Naive B cell (primary cell): ENCODE measurements at places on chromosomes 3 and 15.
A peak's percentile ranks its signal among the peaks of the same experiment; 100 is the strongest.

GRCh38 chr3:112333002-112333380 is at the start of gene CD200:
Gene CD200 (plus strand): TSS chr3:112333156. CDS start chr3:112333213, 57 bp downstream.
- no peaks in the 10 kb centered on the region for H3K27me3 ChIP-seq
- peak; percentile 47 for DNase-seq

- H3K4me3 ChIP-seq = no peak overlapping the region
- no peak overlapping the region for H3K27ac ChIP-seq
- peaks cover 7% of the 10 kb centered on the region for H3K4me1 ChIP-seq
- no peaks in the 10 kb centered on the region for H3K36me3 ChIP-seq
Measured at GRCh38 chr3:143203848-143204247, 84.3 kb downstream of the CHST2 start.

GRCh38 chr3:55531321-55531720 is 44.2 kb upstream of the WNT5A start:
- no peak for DNase-seq
- no peak overlapping the region for H3K4me3 ChIP-seq
- H3K27ac ChIP-seq = no peak overlapping the region
- no peaks in the 10 kb centered on the region for H3K4me1 ChIP-seq

DNA sequence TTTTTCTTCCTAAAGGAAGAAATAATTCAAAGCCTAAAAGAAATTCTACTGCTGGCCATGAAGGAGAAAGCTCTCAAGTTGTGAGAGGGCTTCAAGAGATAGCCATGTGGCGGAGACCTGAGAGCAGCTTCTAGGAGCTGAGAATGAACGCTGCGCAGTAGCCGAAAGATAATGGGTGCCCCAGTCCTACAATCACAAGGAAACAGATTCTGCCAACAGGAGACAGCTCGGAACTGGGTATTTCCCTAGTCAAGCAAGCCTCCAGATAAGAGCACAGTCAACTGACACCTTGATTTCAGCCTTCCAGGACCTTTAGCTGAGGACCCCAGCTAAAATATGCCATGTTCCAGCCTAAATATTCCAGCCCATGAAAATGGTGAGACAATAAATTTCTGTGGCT is 824.1 kb downstream of the FHIT start:
- DNase-seq = no peak
- no peak overlapping the region for H3K4me3 ChIP-seq
- H3K36me3 ChIP-seq = no peaks in the 10 kb centered on the region
